ENCODE measurements at places on chromosomes 7 and 10. TPM values are rescaled to one million over a fixed set of nuclear protein-coding genes. Genes with fewer than 3 reads are reported as not detected.

GRCh38 chr10:62647375-62648092 lies 157.0 kb upstream of the ADO start:
- DNase-seq = no peak
- no peak overlapping the region for H3K27ac ChIP-seq
- H3K4me3 ChIP-seq = no peak overlapping the region

GRCh38 chr7:80918909-80919721 lies at the start of gene SEMA3C:
Gene SEMA3C, minus strand, starts transcription at chr7:80919051. Its CDS starts 2,270 bp downstream, at chr7:80916781.
- DNase-seq = peak; percentile 95
- peaks cover 16% of the 10 kb centered on the region for H3K36me3 ChIP-seq
- H3K4me3 ChIP-seq = peak within 1 kb of the TSS; percentile 96
- H3K4me1 ChIP-seq = peaks cover 71% of the 10 kb centered on the region
- peak within 1 kb of the TSS; percentile 98 for H3K27ac ChIP-seq
- no peaks in the 10 kb centered on the region for H3K27me3 ChIP-seq

DNA sequence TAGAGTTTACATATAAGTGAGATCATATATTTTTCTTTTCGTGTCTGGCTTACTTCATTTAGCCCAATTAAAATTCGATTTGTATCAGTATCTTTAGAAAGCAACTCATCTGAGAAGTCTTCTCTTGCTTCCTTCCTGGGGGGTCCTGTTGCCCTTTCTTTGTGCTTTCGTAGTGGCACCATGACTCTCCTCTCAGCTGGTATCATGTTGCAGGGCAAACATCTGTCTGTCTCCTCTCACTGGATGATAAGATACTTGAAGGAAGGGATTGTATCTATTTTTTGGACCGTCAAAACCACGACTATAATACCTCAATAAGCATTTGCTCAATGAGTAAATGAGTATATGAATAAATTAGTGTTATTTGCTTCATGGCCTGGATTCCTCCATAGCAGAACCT lies 382.5 kb upstream of the SORCS1 start:
- peaks cover 22% of the 10 kb centered on the region for H3K4me1 ChIP-seq
- no peaks in the 10 kb centered on the region for H3K27me3 ChIP-seq
- no peaks in the 10 kb centered on the region for H3K36me3 ChIP-seq
- peak overlapping the region; percentile 57 for H3K4me3 ChIP-seq
- peak overlapping the region; percentile 99 for H3K27ac ChIP-seq

DNA sequence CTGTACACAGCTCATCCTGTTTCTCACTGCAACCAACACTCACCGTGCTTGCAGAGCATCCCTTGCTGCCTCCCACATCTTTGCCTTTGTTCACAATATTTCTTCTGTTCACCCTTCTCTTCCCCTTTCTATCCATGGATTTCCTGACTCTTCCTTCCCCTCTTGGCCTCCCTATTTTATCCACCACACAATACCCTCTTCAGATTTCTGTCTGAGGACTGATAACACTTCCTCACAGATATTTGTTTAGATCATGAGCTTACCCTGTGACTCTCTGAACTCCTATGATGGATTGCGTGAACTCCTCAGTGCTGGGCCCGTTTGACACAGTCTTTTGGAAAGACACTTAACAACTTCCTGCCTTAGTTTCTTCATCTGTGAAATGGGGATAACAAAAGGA lies 62.8 kb upstream of the GPR158 start:
- peaks cover 17% of the 10 kb centered on the region for H3K4me1 ChIP-seq
- H3K27me3 ChIP-seq = no peaks in the 10 kb centered on the region
- H3K4me3 ChIP-seq = no peak overlapping the region
- no peaks in the 10 kb centered on the region for H3K36me3 ChIP-seq

DNA sequence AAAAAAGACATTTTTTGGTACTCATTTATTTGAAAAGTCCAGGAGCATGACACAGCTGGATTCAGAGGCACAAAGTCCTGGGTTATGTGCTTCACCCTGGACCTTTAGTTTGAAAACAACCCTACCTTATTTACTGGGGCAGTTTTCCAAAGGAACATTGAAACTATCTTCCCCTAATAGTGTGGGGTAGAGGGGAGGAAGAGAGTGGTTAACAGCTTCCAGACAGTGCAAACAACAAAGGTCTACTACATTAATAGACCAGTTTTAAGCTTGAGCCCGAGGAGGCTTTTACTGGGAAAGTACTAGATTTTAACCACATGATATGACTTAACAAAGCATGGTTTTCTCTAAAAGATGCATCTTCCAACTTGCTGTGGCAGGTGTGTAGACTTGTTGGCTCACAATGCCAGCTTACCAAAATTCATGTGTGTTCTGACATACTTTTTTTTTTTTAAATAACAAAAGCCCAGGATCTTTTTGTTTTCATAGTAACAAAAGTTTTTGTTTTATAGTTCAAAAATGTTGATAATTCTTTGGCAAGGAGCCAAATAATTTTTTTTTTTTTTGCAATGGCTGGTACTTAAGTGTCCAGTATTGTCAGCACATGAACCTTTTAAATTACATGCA lies 1.8 kb downstream of the GSTO1 start:
- peak overlapping the region; percentile 81 for H3K4me3 ChIP-seq
- peaks cover 16% of the 10 kb centered on the region for H3K36me3 ChIP-seq
- DNase-seq = peak; percentile 11
- peak overlapping the region; percentile 3 for H3K27ac ChIP-seq
- peaks cover 38% of the 10 kb centered on the region for H3K4me1 ChIP-seq

DNA sequence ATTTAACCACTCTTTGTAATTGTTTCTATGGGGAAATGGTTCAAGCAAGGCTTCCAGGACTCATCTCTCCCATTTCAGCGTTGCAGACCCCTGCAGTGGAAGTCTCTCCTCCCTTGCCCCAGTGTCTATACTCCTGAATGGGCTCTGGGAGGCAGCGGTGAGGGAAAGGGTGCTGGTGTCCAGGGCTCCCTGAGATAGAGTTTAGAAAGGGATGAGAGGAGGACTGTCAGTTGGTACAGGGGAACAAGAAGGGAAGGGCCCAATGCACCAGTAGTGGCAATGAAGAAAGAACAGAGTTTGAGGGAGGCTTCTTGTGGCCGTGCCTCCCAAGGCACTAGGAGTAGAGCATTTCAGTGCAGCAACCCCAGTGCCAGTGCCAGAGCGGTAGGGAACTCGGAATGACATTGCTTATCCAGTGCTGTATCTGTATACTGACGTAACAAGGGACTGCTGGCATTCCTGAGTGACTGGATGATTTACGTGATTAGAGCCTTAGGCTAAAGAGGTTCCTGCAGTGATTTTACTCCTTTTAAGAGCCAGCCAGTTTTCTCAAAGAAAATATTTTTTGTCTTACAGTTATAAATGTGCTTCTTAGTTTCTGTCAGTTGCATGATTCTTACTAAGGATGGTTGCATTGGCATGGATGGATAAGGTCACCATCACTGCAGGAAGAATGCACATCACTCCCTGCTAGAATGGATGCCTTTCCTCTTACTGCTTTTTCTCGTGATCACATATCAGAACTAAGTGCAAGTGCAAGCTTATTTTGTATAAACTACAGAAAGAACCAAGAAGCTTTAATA lies 28.0 kb downstream of the PRPF18 start:
- no peaks in the 10 kb centered on the region for H3K36me3 ChIP-seq
- peak; percentile 39 for DNase-seq
- no peak overlapping the region for H3K4me3 ChIP-seq
- H3K27ac ChIP-seq = no peak overlapping the region
- H3K4me1 ChIP-seq = no peaks in the 10 kb centered on the region

DNA sequence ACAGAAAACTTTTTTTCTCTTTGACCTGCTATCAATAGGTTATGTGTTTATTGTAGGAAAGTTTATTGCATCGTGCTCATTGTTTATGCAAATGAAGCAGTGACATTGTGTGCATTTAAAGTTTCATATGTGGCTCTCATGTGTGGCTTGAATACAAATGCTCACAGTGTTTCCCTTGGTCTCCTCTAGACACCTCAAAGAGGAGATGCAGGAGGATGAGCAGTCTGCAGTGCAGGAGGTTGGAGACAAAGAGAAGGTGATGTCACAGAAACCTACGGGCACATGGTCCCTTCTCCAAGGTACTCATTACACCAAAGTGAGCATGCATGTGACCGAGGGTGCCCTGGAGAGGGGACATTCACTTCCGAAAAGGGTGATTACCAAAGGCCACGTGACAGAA lies 430.2 kb downstream of the INHBA start:
- H3K4me3 ChIP-seq = no peak overlapping the region
- DNase-seq = no peak
- no peak overlapping the region for H3K27ac ChIP-seq
- no peaks in the 10 kb centered on the region for H3K4me1 ChIP-seq

DNA sequence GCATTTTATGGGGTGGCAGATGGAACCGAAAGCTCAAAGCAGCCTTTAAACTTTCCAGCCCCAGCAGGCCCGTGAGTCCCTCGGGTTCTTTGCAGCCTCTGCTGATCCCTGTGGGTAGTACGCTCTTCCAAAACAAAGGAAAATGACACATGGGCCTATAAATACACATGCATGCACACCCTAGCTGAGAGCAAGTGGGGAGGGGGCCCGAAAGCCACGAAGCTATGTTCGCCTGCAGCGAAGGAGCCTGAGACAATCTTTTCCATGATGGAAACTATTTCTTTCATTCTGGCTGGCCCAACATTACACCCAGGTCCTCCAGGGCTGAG lies 32.2 kb downstream of the CALML5 start:
- peak overlapping the region; percentile 89 for H3K27ac ChIP-seq
- no peaks in the 10 kb centered on the region for H3K36me3 ChIP-seq
- H3K4me3 ChIP-seq = no peak overlapping the region
- no peak for DNase-seq
- peaks cover 25% of the 10 kb centered on the region for H3K4me1 ChIP-seq

DNA sequence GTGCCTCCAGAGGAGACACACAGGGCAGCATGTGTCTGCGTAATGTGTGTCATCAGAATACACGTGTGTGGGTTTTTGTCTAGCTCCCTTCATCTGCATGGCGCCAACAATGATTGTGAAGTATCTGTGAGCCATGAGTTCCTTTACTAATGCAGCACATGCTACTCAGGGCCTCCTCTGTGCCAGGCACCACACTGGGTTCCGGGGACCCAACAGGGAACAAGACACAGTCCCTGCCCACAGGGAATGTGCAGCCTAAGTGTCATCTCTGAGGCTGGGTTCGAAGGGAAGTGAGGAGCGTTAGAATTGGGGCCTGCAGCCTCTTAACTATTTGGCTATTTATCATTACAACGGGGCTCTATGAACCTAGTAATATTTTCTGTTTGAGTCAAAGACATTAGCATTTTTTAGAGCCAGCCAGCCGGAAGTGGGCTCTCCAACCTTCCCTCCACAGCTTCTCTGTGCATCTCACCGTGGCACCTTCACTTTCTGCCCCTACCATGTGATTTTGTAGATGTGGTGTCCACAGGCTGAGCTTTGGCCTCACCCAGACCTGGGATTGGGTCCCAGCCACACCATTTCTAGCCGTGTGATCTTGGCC lies 43.9 kb upstream of the SRGN start:
- no peak for DNase-seq
- no peaks in the 10 kb centered on the region for H3K27me3 ChIP-seq
- no peak overlapping the region for H3K27ac ChIP-seq
- H3K4me3 ChIP-seq = no peak overlapping the region
- H3K36me3 ChIP-seq = no peaks in the 10 kb centered on the region

DNA sequence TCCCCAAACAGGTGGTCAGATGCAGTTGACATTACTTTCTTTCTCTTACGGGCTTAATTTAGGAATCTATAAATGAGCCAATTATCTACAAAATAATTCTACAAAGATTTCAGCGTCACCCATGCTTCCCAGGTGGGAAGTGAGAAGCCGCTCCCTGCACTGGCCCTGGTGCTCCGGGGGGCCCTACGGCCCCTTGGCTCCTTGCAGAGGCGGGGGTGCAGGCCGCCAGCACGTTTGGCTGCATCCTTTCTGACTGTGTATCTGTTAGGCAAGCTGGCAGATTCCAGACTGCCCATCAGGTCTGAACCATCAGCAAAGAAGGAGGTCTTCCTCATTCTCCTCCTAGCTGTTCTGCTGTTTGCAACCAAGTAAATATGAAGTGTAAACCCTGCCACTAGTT lies 16.3 kb downstream of the VWC2 start:
- peaks cover 34% of the 10 kb centered on the region for H3K27me3 ChIP-seq
- H3K27ac ChIP-seq = no peak overlapping the region
- no peaks in the 10 kb centered on the region for H3K4me1 ChIP-seq

DNA sequence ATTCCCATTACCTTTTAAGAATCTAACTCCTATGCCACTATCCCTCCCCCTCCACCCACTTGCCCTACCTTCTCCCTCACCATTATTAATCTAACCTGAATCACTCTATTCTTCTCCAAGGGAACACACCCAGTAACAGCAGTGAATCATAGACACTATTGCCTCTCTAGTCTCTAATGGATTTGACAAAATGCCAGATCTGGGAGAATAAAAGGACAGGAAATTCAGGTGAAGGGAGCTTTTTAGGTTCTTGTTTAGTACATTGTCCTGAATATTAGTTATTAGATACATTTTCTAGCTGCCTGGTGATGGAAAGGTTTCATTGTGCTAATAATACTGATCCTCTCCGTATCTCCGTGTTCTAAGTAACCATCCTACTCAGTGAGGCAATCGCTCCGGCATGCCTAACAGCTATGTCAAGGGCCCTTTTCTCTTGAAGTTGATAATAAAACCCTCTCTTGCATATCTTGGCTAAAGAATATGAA lies 4.1 kb upstream of the SFR1 start:
- no peak overlapping the region for H3K4me3 ChIP-seq
- no peaks in the 10 kb centered on the region for H3K36me3 ChIP-seq
- H3K27me3 ChIP-seq = no peaks in the 10 kb centered on the region

UNCX gene
- not detected for total RNA-seq

FGF8 gene
- not detected for total RNA-seq

CPA2 gene
- not detected for total RNA-seq

AP4M1 gene
- 17.9 TPM for total RNA-seq

MACC1 gene
- 12.0 TPM for total RNA-seq

TMEM213 gene
- not detected for total RNA-seq

Measured in PC-3 (cell line).